Hematopoietic multipotent progenitor cell treated with erythropoietin and hydrocortisone succinate and interleukin-3 and kit ligand, for 15 days (in vitro differentiated cells): ENCODE measurements at places on chromosomes 2 and 18.
A peak's percentile ranks its signal among the peaks of the same experiment; 100 is the strongest.

DNA sequence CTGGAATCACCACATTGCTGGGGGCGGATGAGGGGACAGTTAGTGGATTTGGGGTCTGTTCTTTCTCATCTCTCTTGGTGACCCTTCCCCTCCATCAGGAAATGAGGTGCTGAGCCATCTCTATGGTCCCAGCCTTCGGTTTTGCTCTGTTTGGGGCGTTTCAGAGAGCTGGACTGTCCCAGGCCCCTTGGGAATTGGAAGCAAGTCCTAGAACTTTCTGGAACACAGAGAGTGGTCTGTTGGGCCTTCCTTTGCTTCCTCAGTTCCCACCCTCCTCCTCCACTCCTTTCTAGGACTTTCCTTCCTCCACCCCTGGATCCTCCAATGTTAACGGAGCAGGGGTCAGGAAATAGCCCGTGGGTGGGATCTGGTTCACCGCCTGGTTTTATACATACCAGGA lies 17.0 kb downstream of the RRM2 start:
- no peak for DNase-seq

- peak; percentile 54 for DNase-seq
These were observed 584 bp downstream of the AAK1 start for GRCh38 chr2:69642709-69643601.

DNA sequence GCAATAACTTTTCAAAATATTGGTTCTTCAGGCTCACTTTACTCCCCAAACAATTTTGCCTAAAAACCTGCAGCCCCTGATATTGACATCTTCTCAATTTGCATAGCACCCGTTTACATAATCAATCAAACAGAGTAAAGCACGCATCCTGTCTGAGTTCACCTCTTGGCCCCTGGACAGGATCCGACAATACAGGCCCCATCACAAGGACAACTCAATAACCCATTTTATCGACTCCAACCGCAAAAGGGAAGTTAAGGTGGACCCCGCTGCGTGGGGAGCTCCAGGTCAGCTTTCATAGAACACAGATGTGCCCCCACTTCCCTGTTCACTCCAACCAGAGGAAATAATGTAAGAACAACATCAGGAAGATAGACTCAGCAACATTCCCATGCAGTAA lies 44.7 kb downstream of the TTC32 start:
- no peak for DNase-seq

DNA sequence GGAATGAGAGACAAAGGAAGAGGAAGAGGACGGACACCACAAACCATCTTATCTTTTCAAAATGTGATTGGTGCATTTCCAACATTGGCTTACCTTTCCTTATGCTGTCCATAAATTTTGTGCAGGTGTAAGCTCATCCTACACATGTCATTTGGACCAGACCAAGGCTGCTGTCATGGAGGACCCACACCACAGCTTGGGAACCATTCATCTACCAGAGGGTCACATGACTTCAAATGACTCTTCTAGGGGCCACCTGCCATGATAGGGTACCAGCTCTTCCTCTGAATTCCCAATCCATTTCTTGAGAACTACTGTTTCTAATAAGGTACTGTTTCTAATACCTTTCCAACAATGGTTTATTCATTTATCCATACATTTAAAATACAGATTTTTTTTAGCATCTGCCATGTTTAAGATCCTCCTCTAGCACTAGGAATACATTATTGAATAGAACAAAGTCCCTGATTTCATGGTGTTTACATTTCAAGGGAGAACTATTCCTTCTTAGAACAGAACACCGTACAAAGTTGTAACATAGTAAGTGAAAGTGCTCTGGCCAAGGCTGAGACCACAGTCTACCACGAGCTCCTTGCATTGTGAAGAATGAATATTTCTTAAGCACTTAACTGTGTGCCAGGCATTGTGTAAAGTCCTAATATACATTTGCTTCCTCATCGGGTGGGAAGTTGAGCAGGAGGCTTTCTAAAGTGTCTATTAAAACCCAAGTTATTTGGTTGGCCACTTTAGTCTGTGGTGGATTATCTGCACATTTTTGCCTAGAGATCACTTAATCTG lies 246.1 kb upstream of the FN1 start:
- DNase-seq, result no peak

DNA sequence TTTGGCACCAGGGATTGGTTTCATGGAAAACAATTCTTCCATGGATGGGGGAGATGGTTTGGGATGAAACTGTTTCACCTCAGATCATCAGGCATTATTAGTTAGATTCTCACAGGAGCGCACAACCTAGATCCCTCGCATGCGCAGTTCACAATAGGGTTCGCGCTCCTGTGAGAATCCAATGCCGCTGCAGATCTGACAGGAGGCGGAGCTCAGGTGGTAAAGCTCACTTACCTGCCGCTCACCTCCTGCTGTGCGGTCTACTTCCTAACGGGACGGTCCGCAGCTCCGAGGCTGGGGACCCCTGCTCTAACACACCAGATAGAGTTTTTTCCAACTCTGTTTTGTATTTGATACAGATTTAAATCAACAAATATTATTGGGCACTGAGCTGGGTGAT lies 286.5 kb downstream of the MTX2 start:
- no peak for DNase-seq

DNA sequence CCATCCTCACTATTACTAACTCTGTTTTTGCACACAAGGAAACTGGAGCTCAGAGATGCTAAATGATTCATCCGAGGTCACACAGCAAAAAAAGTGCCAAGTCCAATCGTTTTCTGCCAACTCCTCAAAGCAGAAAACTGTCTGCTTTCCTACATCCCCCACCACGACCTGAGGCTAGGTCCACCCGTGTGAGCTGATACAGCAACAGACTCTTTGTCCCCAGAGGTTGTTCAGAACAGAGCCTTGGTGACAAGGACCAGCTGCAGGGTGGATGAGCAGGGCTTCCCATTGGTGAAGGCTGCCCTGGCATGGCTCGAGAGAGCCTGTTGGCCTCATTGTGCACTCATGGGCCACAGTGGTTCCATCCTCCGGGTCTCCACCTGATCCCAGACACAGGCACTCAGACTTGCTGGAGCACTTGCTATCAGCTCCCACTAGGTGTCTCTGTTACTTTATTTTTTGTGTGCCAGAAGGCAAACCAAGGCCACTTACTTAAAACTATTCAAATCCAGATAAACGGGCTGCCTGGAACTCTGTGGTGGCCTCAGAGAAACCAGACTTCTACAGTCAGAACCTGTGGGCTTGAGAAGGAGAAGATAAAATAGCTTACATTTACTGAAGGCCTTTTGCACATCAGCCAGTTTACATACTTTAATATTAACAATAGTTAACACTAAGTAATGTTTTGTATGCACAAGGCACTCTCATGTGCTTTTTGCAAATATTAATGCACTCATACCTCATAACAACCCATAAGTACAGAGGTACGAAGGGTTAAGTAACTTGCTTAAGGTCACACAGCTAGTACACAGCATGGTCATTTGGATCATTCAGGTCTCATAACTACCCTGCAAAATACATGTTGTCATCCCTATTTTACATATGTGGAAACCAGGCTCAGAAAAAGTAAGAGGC lies 62.9 kb upstream of the CTIF start:
- peak; percentile 53 for DNase-seq

DNA sequence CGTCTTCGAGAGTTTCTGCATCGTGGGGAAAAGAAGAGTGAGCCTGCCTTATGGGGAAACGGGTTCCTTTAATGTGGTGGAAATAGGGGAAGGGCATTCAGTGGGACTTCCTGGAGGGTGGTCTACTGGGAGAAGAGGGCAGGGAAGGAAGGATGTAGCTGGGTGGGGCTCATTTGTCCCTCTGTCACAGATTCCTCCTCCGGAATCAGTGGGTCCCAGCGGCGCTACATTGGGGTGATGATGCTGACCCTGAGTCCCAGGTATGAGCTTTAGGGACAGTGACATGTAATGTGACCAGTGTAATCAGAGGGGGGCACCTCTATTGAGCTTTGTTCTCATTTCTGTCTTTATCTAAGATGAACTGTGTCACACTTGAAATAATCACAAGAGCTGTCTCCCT lies 1.9 kb downstream of the HTRA2 start:
- no peak for DNase-seq

- no peak for DNase-seq
These were observed 1642.5 kb upstream of the TMEFF2 start for GRCh38 chr2:193837111-193837738.

- no peak for DNase-seq
These were observed 7.3 kb upstream of the PRLH start for GRCh38 chr2:237558961-237559641.

DNA sequence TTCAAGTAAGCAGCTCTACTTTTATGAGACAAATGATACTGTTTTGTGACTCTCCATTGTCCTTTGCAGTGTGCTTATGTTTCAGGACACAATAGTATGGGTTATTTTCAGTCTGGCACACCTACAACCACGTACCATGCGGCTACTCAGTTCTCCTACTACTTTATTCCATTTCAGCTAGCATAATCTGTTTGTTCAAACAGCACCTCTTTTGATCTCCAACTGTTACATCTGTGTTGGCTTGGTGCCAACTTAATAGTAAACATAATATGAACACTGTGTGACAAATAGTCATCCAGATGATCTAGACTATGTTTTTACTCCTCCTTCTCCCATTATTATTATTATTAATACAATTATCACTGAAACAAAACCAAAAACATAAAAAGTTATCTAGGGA lies 40.5 kb downstream of the MYO3B start:
- DNase-seq, result no peak

GRCh38 chr2:212943351-212943750 lies 208.1 kb downstream of the IKZF2 start:
- no peak for DNase-seq

GRCh38 chr2:186407611-186408010 lies 78.4 kb upstream of the ZC3H15 start:
- DNase-seq, result no peak

DNA sequence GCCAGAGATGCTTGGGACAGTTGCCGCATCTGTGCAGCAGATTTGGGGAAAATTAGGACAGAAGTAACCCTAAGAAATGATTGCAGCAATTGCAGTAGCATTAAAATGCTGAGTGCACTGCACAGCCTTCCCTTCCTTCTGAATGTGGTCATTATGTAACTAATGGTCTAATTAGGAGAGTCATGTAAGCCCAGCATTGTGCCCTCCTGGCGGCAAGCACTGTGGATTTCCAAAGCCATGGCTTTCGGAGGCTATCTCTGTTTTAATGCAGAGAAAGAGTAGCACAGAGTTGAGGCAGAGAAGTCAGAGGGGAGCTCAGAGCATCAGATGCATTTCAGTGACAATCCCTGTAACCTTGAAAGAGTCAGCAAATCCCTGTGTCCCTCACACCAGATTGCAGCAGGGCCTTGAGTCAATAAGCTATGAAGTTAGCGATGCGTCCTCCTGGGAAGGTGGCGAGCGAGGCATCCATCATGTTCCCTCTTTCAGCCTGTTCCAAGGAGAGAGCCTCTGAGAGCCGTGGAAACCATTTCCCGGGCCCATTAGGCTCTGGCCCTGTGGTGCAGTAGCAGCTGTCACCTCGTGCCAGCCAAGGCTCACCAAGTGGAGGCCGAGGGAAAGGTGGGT lies 307.2 kb downstream of the FBXO15 start:
- no peak for DNase-seq

DNA sequence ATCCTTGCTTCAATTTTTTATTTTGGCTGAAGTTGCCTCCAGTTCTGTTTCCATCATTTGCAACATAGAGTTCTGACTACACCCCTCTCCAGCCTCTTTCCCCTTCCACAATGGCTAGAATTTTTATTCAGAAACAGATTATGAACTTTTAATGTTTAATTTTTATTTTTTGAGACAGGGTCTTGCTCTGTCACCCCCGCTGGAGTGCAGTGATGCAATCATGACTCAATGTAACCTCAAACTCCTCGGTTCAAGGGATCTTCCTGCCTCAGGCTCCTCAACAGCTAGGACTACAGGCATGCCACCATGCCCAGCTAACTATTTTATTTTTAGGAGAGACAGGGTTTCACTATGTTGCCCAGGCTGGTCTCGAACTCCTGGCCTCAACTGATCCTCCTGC lies 2.8 kb downstream of the NTSR2 start:
- no peak for DNase-seq

DNA sequence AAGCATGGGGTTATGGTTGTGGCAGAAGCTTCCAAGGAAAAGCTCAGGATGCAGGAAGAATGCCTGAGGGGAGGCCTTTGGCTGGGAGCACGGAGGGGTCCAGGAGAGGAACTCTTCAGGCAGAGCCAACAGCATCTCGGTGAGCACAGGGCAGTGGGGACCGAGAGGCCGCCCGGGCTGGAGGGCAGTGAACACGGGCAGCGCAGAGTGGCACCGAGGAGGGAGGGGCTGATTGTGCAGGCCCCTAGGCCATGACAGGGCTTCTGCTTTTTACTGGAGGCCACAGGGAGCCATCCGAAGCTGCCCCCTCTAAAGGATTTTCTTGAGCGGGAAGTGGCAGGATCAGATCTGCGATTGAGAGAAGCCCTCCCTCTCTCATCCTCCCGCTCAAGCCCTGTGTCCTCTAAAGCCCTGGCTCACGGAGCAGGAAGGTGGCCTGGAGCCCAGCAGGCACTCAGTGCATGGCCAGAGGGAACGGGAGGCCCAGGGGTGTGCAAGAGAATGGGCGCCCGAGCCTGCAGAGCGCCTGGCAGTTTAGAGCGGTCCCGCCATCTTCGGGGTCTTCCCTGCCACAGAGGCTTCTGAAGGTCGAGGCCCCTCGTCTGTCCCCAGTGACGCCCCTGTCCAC lies 110.0 kb upstream of the STON1 start:
- no peak for DNase-seq

DNA sequence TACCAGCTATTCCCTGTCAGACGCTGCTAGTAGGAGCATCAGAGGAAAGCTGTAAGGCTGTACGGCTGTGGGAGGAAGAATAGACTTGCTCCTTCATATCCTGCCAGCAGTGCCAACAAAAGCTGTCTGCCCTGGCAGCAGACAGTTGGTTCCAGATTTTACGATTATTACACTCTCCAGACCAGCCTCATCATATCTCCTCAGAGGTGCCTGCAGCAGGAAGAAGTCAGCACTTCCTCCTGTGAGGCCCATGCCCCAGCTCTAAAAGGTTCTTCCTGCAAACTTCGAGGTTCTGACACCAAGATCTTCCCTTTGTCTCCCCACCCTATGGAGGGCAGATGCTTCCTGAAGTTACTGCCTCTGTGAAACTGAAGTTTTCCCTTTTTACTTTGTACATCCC lies 537.7 kb upstream of the PKDCC start:
- DNase-seq, result no peak

GRCh38 chr18:61591253-61591652 lies 258.0 kb downstream of the CDH20 start:
- no peak for DNase-seq

DNA sequence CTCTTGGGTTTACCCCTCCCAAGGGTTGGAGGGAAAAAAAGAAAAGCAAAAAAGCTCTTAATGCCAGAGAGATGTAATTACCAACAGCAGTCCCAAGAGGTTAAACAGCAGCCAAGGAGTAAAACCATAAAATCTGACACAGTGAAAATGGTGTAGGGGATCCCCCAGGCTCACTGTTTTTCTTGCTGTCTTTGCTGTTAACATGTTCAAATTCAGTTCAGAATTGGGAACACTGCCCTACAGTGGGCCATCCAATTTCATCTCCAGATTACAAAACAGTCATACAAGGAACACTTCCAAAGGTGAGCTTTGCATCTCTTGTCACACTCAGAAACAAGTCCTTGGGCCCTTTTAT lies 54.5 kb downstream of the PLEKHM3 start:
- no peak for DNase-seq

GRCh38 chr18:25662272-25662671 lies 310.3 kb upstream of the ZNF521 start:
- DNase-seq, result no peak
